Subcutaneous adipose tissue (tissue), 4 donors: ENCODE measurements at places on chromosomes 5 and 9. TPM values are rescaled to one million over a fixed set of nuclear protein-coding genes. Genes with fewer than 3 reads are reported as not detected.

SLC35A4 gene
- total RNA-seq, result 21.1 TPM

MSX2 gene
- 0.98 TPM for total RNA-seq

ADAMTS6 gene
- 4.1 TPM for total RNA-seq

CDH9 gene
- total RNA-seq, result not detected

RIMOC1 gene
- 24.1 TPM for total RNA-seq

RRAGA gene
- 55.9 TPM for total RNA-seq

DOK3 gene
- total RNA-seq, result 20.6 TPM

ZCCHC7 gene
- total RNA-seq, result 18.9 TPM

RNF183 gene
- total RNA-seq, result not detected

IFT74 gene
- total RNA-seq, result 15.0 TPM

PCDHGA2 gene
- 6.5 TPM for total RNA-seq
